AML-193 (cell line): ENCODE measurements at places on chromosomes 6 and 20.

GRCh38 chr6:3359101-3359752, 97.6 kb downstream of the SLC22A23 start:
- DNase-seq = no peak

- DNase-seq = no peak
These were observed 102.6 kb upstream of the DUSP22 start for GRCh38 chr6:189676-190075.

DNA sequence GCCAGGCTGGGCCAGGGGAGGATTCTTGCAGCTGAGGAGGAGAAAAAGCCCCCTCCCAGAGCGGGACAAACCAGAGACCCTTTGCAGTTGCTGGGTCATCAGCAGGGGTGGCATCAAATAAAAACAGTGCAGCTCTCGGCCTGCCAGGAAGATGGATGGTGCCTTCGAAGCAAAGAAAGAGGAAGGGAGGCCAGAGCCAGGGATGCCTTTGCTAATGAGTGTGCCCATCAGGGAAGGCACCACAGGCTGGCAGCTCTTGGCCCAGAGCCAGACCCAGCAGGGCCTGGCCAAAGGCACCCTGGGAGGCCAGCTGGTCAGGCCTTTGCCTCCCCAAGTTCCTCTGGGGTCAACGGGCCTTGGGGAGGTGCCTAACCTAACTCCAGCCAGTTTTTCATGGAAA, 26.3 kb upstream of the ZNF318 start:
- DNase-seq = no peak

- DNase-seq = peak; percentile 97
These were observed 51.2 kb downstream of the C6orf52 start for GRCh38 chr6:10643201-10643651.
